SK-N-SH (cell line): ENCODE measurements at places on chromosomes 7 and 10.

GRCh38 chr10:18211862-18212261 is 71.6 kb downstream of the CACNB2 start:
- no peak for DNase-seq

GRCh38 chr10:116526219-116526618 is 19.5 kb upstream of the PNLIP start:
- DNase-seq, result no peak

DNA sequence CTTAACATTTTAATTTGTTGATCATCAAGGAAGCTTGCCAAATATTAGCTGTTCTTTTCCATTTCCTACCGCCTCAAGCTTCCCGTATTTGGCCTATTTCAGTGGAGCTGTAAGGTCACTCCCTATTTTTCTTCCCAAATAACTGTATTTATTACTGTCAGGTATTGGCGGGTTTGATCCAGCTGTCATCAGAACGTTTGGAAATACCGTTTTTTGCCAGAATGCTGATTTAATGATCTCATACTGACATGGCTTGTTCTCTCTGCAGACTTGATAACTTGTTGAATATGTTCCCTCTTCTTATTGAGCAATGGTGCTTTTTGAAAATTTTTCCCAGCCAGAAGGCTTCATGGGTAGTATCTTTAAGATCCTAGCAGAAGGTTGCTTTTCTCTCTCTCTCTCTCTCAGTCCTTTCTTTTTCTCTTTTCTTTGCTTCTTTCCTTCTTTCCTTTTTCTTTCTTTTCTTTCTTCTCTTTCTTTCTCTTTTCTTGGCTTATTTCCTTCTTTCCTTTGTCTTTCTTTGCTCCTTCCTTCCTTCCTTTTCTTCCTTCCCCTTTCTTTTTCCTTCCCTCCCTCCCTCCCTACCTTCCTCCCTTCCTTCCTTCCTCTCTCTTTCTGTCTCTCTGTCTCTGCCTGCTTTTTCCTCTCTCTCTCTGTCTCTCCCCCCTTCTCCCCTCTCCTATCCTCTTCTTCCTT is 42.1 kb downstream of the CUX1 start:
- no peak for DNase-seq

DNA sequence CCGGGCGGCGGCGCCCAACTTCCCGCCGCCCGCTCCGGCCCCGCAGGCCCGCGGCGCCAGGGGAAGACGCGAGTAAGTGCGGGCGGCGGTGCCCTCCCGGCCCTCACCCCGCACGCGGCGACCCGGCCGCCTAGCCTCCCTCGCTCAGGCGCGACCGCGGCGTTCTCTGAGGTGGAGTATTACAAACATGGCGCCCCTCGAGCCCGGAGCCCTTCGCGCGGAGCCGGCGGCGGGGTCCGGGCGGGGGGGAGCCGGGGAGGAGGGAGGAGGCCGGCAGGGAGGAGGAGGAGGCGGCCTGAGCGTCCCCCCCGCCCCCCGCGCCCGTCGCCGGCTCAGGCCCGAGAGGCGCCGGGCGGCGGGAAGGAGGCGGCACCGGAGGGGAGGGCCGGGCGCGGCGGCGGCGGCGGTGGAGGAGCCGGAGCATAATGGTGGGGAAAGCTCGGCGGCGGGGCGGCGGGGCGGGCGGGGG is at the start of gene ZMYND11:
Gene ZMYND11, plus strand, starts transcription at position 324 of the 469 bp plus-strand sequence. CDS start 44,558 bp downstream, outside the sequence.
- peak; percentile 93 for DNase-seq

GRCh38 chr7:101913851-101914250 is 96.4 kb downstream of the CUX1 start:
- no peak for DNase-seq

GRCh38 chr10:10020945-10021344 is 996.7 kb upstream of the CELF2 start:
- DNase-seq, result no peak

DNA sequence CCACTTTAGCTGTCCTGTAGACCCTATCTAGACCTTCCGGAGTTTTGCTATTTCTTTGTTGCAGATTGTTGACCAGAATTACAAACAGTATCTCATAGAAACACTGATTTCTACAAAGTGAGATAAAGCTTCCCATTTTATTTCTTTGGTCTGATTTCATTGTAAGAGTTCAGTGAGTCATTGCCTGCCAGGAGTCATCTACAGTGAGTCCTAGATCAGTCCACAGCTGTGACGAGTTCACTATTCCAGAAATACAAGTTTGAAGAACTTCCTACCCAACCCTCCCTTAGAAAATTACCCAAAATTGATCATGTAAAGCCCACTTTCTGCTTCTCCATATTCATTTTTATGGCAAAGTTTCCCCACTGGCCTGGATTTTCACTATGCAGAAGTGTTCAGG is 905.5 kb downstream of the CNTNAP2 start:
- no peak for DNase-seq

DNA sequence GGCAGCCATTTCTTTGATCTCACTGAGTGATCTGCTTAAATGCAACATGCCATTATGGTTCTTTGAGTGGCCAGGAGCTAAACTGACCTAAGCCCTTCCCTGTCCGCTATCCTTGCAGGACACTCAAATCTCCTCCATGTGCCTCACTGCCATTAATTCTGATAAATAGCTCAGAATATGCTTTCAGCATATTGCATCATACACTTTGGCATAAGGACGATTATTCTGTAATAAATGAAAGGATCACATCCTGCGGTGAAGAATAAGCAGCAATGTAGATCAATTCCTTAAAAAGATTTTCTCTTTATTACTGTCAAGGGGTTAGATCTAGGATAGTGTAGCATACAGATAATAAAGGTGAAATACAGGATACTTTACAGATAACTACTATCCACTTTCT is 231.8 kb upstream of the CTBP2 start:
- no peak for DNase-seq

GRCh38 chr10:5095687-5096086 is 1.5 kb downstream of the AKR1C3 start:
- no peak for DNase-seq

- no peak for DNase-seq
Observed at GRCh38 chr10:74922921-74923320, 96.5 kb downstream of the KAT6B start.

GRCh38 chr7:29345590-29345989 is 151.0 kb downstream of the CHN2 start:
- peak; percentile 63 for DNase-seq

- no peak for DNase-seq
Observed at GRCh38 chr10:77849039-77849664, 77.4 kb downstream of the DLG5 start.

GRCh38 chr10:33975481-33975880 is 641.0 kb upstream of the NRP1 start:
- no peak for DNase-seq

- no peak for DNase-seq
Observed at GRCh38 chr7:50262916-50263690, 41.4 kb upstream of the IKZF1 start.

- DNase-seq, result no peak
Observed at GRCh38 chr10:93452143-93452542, 30.0 kb downstream of the MYOF start.

GRCh38 chr7:136953386-136953785 is 84.9 kb downstream of the CHRM2 start:
- no peak for DNase-seq

DNA sequence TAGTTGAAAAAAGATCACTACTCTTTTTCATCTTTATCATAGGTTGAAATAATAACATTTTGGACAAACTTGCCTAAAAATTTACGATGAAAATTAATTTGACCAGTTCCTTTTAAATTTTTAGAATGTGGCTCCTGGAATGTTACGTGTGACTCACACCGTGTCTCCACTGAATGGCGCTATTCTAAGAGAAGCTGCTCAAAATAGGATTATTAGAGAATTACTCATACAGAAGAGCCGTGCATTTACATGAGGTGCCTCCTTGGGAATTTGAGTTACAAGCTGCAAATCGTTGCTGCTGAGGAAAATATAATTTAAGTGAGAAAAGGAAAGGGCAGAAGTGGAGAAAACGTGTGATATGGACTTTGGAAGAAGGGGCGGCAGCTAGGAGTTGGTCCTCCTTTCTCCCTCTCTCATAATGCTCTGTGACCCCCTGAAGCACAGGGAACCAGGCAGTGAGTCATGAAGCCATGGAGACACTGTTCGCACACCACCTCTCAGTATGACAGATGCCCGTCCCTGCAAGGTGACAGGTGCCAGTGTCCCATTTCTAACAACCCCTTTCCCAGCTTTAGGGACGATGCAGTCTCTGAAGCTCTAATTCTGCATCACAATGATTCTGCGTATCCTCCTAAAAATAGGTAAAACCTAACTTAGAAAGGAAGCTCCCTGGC is 323.2 kb upstream of the COBL start:
- no peak for DNase-seq
